ENCODE measurements at places on chromosomes 5 and 9.
A peak's percentile ranks its signal among the peaks of the same experiment; 100 is the strongest.

DNA sequence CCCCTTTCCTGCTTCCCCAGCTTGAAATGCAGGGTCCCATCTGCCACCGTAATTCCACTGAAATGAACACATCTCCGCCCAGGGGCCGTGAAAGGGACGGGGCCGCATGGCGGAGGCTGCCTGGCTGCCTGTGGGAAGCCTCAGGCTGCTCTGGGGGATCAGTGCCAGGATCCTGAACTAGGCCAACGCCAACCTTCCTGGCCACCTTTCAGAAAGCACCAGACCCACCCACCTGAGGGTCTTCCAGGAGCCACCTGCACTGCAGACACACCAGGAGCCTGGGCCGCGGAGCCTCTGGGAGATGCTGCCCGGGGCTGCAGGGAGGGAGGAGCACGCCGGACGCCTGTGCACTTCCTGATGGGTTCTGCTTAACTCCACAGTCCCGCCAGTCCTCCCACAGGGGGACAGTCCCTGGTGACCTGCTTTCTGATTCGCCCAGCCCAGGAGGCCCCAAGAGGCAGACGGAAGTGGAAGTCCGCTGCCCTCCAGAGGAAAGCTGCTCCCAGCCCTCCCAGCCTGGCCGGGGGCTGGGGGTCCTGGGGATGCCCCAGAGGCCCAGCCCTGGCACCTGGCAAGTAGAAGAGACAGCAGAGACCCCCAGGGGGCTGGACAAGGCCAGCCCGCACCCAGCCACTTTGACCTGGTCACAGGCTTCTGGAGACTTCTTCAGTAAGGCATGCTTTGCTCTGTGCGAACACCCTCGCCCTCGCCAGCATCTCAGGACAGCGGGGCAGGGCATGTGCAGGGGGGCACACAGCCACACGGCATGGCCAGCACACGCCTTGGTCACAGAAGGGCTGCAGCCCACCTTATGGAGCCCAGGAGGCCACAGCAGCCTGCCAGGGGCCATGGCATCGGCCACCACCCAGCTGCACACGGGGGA, at the start of gene CARD9:
CARD9 (minus strand) TSS at position 370 of the 883 bp plus-strand sequence. CDS start 1,591 bp downstream, outside the sequence.
- DNase-seq: no peak

- DNase-seq: no peak
Observed at GRCh38 chr5:129820-130219, 37.9 kb downstream of the PLEKHG4B start.

GRCh38 chr9:36748322-36748899, 175.7 kb downstream of the MELK start:
- DNase-seq: no peak

- no peak for DNase-seq
Observed at GRCh38 chr9:111149018-111149759, 110.9 kb upstream of the LPAR1 start.

DNA sequence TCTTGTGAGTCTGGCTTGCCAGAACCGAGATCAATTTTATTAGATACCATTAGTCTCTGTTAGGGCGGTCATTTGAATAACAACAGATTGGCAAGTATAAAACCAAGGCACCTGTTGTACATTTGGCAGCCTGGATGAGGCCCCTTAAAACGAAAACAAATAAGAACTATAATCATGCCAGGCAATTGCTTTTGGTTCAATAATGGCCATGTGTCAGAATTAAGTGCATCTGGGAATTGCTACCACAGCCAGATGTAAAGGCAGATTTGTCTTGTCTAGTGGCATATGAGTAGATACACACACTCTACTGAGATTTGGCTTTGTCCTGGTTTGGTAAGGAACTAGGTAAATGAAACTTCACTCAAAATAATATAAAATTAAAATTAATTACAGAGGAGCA, 1046.2 kb upstream of the DMAC1 start:
- DNase-seq: no peak

- no peak for DNase-seq
Observed at GRCh38 chr5:96597438-96598020, 64.6 kb upstream of the CAST start.

GRCh38 chr5:152113401-152113800, 188.8 kb upstream of the GLRA1 start:
- peak; percentile 2 for DNase-seq

GRCh38 chr9:84331119-84331809, 9.3 kb downstream of the SLC28A3 start:
- DNase-seq: no peak

DNA sequence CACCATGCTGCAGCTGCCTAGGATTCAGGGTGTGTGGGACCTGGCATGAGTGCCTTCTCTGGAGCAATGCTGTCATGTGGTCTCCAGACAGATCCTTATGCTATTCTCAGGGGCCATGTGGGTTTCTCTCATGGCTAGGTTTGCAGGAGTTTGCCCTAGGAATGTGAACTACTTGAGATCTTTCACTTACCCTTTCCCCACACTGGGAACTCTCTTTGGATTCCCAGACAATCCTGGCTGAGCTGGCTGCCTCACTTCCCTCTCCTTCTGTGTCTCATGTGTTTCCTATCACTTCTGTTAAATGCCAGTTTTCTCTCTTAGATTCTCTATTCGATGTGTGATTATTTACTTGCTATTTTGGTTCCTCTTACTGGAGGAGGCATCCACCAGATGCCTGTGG, 270.2 kb upstream of the RASA1 start:
- no peak for DNase-seq

DNA sequence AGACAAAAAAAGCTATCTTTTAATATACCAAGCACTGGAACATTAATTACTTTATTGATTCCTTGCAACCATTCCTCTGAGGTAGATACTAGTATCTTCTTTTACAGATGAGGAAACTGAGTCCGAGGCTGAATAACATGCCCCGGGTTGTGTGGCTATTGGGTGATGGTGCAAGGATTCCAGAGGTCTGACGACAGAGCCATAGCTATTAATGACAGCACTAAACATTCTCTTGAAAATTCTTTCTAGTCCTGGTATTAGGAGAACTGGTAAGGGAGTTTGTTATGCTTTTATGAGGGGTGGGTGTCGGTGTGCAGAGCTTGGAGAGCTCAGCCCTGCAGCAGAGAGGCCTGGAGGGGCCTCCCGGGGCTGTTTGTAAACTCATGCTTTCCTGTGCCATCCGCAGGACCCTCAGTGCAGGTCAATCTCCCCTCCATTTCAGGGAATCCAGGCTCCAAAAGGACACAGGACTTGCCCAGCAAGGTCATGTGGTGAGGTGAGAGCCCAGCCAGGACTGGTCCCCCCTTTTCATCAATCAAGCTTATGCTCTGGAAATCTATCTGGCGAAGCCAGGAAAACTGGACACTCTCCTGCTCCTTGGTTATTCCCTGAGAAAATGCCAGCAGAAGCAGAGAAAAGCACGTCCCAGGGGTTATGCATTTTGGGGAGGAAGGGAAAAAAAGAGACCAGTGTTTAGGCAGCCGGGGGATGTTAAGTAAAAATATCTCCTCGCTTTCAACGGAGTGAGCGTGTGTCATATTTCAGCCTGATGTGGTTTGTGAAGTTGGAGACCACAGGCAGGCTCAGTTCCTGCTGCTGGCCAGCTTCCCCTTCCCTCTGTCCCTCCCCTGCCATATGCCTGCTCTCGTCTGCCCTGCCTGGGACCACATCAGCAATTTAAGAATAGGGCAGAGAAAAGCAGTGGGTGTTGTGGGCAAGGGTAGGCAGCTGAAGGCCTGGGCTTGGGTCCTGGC, 3.7 kb downstream of the GSN start:
- DNase-seq: no peak

- DNase-seq: no peak
Observed at GRCh38 chr5:81010336-81011169, 50.4 kb downstream of the RASGRF2 start.

DNA sequence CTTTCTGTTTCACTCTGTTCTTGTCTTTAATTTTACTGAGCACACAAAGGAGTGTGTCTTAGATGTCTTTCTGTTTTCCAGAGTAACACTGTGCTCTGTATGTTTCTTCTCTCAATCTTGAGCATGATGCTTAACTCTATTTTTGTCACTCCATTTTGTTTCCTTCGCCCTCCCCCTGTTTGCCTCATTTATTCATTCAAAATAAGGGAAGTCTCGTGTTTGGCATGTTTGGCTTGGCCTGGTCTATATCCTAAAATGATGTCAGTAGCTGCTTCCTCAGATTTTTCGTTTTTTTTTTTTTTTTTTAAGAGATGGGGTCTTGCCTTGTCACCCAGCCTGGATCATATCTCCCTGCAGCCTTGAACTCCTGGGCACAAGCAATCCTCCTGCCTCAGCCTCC, 22.0 kb downstream of the ZNF618 start:
- no peak for DNase-seq

GRCh38 chr5:154753792-154754191, 1.4 kb upstream of the LARP1 start:
- DNase-seq: no peak

- no peak for DNase-seq
Observed at GRCh38 chr5:112117551-112117950, 301.5 kb downstream of the EPB41L4A start.

DNA sequence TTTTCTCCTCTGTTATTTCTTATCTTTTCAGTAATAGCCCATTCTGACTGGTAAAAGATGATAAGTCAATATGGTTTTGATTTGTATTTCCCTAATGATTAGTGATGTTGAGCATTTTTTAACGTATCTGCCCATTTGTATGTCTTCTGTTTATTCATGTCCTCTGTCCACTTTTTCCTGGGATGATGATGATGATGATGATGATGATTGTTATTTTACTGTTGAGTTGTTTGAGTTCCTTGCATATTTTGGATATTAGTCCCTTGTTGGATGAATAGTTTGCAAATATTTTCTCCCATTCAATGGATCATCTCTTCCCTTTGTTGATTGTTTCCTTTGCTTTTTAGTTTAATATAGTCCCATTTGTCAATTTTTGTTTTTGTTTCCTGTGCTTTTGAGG, 27.0 kb downstream of the UTP15 start:
- no peak for DNase-seq

DNA sequence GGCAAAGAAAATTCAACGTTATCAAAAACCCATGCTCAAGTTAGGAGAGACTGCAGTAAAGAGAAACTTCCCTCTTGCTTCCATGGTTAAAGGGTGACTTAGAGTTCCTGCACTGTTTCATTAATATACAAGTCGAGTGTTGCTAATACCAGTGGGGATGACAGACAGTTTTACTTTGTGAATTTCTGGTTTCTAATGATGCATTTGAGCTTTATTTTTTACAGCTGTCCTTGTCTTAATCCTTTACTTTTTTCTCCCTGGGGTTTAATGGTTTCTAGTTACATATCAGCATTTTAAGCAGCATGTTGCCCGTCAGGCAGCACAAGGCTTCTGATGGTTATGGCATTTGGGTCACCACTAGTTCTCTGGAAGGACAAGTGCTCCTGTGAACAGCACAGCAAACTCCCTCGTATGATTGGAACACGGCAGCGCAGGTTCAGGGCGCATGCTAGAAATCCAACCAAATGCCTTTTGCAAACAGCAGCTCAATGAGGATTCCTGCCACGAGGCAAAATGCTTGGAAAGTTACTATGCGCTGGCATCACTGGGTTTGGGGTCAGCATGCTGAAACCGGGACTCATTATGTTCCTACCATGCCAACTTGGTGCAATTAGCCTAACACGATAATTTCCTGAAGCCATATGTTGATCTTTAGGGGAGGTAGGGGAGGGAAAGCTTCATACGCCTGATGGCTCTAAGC, 463.8 kb downstream of the BNC2 start:
- DNase-seq: no peak

GRCh38 chr5:71011194-71011792, 13.8 kb downstream of the NAIP start:
- no peak for DNase-seq

DNA sequence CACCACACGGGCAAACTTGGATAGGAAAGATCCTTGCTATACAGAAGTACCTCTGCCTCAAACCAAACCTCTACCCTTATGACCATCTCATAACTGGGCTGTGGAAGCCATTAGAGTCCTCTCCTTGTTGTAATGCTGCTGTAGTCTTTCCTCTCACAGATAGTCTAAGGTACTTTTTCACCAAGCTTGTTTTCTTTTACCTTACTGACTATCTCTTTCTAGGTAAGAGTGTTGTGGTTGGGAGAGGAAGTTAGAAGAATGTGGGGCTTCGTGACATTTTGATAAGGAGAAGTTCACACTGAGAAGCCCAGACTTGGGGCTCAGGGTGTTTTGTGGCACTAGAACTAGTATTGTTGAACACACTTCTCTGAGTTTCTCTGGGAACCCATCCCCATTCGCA, 8.9 kb downstream of the CFAP95 start:
- no peak for DNase-seq

GRCh38 chr9:130245474-130245873, 20.1 kb upstream of the HMCN2 start:
- DNase-seq: no peak
